ENCODE measurements at places on chromosomes 7 and 10.
A peak's percentile ranks its signal among the peaks of the same experiment; 100 is the strongest.

- no peak for DNase-seq
These were observed 8.2 kb upstream of the CLDN4 start for GRCh38 chr7:73822319-73823173.

DNA sequence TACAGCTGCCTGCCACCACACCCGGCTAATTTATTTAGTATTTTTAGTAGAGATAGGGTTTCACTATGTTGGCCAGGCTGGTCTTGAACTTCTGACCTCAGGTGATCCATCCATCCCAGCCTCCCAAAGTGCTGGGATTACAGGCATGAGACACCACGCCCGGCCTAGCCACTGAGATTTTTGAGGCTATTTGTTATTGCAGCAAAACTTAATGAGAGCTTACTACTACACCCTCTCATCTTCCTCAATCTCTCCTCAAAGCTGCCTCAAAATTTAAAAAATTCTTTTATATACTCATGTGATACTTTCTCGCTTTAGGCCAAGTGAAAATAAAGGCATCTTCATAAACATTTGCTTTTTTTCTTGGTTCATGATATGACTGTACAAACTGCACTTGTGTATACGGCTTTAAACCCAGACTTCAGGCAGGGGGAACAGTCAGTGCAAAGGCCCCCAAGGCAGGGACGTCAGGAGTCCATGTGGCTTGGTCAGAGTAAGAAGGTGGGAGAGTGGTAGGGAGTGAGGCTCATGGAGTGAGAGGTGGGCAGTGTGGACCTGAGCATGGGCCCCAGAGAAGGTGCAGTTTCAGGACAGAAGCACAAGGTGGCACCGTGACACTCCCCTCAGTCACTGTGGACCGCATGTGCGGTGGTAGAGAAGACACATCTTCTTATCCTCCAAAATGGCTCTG lies 55.5 kb downstream of the SYPL1 start:
- DNase-seq: peak; percentile 27

DNA sequence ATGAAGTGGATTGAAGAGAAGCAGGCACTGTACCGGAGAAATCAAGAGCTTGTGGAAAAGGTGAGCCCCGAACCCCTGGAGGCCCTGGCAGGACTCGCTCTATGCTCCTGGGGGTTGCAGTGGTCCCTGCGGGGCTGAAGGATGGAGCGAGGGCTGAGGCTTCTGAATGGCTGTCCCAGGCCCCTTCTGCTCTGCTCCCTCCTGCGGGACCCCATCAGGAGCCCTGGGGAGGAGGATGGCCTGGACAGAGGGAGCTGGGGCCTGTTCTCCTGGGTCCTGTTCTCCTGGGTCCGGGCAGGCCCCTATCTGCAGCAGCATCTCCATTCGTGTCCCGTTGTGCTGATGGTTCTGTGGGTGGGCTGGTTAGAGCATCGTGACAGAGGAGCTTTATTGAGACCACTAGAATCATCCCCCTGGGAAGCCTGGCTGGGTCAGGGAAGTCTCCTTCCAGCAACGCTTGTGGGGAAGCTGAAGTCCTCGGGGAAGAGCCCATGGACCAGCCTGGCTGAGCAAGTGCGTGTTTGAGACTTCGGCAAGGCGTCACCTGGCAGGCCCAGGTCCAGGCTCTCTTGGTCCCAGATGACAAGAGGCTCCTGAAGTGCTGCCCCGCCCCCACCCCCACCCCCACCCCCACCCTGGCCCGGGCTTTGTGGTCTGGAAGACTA lies 41.1 kb upstream of the DPYSL4 start:
- DNase-seq: no peak

DNA sequence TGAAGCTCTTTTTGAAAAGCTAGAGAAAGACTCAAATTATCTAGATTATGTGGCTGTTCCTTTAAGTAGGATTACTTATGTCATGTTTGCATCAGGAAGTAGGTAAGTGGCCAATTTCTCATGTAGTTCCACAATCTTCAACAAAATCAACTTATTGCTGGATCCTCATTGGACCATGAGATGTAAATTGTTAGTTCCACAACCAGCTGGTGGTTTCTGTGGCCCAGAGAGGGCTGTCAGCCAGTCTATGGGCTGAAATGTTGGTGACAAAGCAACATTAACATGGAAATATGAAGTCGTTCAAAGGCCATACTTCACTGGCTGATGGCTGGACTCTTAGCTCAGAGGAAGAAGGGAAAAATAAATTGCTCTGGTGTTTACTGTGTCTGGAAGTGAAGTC lies 157.9 kb downstream of the PLXDC2 start:
- DNase-seq: no peak

GRCh38 chr7:92709150-92709549 lies 119.0 kb upstream of the FAM133B start:
- DNase-seq: no peak

DNA sequence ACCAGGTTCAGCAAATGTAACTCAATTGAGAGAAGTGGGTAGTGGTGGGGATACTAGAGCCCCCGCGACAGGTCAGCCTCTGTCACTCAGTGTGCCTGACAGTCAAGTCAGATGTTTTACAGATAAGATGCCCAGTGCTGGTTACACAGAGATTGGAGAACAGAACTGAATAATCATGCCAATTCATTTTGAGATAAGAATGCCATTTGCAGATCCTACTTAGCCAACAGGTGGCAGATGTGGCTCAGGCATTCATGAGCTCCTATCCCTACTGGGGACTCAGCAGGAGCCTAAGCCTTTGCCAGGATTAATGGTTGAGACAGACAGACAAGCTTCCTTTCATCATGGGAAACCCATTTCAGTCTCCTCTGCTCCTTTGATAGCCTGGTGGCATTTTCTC lies 137.8 kb downstream of the MAPK8 start:
- DNase-seq: no peak

- DNase-seq: no peak
These were observed 152.7 kb upstream of the AUTS2 start for GRCh38 chr7:69445541-69445940.

DNA sequence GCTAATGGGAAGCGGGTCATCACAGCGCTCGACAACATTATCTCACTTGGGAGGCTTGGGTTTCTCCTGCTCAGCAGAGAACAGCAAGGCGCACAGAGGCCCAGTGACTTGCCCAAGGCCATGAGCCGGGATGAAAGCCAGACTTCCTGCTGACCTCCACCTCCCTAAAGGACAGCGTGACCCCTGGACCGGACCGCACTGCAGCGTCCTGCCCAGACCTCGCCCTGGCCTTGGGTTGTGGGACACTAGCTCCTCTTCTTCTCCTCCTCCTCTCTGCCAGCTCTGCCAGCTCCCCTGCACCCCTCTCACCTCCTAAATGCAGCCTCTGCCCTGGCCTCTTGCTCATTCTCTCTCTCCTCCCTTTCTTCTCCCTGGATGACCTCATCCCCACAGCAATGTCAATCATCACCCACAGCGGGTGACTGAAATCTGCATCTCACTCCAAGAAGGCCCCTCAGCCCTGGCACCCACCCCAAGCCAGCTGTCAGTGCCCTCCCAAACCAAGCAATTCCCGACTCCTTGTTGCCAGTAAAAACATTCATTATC lies 19.4 kb downstream of the SPOCK2 start:
- no peak for DNase-seq

DNA sequence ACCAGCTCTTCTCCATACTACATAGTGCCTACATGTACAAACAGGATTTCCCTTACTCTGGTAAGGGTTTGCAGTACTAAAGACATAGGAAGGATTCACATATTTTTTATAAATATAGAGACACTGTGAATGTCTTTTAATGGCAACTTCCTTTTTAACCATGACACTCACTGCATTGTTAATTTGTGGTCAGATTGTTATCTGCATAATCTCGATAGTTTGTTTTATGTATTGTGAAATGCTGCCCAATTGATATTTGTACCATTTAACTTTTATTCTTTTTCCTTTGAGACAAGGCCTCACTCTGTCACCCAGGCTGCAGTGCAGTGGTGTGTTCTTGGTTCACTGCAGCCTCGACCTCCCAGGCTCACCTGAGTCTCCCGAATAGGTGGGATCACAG lies 39.7 kb downstream of the SP8 start:
- DNase-seq: no peak

- DNase-seq: no peak
These were observed 510 bp downstream of the ZSWIM8 start for GRCh38 chr10:73785721-73786511.

- DNase-seq: no peak
These were observed 620.4 kb downstream of the GALNT17 start for GRCh38 chr7:71752171-71752935.

DNA sequence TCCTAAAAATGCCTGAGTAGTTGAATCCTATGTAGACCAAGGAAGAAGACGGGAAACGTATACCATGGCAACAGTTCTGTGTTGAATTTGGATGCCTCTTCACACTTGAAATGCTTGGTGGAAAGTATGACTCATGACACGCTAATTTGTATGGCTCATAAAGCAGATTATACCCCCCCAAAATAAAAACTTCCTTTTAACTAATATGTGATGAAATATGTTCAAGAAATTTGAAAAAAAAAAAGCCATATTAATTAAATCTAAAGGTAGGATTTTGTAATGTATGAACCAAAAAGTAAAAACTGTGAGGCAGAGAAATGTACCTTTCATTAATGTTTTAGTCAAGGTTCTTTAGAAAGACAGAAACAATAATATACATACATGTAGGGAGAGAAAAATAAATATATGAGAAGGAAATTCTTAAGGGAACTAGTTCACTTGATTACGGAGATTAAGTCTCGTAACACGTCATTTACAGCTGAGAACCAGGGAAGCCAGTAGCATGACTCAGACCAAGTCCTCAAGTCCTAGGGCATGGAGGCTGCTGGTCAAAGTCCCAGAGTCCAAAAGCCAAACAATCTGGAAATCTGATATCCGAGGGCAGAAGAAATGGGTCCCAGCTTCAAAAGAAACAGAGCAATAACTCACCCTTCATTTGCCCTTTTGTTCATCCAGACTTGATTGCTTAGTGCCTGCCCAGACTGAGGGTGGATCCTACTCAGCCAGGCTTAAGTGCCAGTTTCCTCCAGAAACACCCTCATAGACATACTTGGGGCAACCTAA lies 485.1 kb downstream of the SEMA3D start:
- no peak for DNase-seq

- no peak for DNase-seq
These were observed 18.9 kb downstream of the CALML3 start for GRCh38 chr10:5543623-5544022.

DNA sequence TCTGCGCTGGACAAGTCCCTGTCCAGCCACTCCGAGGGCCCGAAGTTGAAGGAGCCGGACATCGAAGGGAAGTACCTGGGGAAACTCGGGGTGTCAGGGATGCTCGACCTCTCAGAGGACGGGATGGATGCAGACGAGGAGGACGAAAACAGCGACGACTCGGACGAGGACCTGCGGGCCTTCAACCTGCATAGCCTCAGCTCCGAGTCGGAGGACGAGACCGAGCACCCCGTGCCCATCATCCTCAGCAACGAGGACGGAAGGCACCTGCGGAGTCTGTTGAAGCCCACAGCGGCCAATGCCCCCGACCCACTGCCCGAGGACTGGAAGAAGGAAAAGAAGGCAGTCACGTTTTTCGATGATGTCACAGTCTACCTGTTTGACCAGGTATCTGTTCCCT lies 17.1 kb upstream of the BHLHA15 start:
- no peak for DNase-seq
